ENCODE measurements at places on chromosomes 16 and 17. TPM values are rescaled to one million over a fixed set of nuclear protein-coding genes. Genes with fewer than 3 reads are reported as not detected.

TTYH2 gene
- 8.3 TPM for total RNA-seq

DNA sequence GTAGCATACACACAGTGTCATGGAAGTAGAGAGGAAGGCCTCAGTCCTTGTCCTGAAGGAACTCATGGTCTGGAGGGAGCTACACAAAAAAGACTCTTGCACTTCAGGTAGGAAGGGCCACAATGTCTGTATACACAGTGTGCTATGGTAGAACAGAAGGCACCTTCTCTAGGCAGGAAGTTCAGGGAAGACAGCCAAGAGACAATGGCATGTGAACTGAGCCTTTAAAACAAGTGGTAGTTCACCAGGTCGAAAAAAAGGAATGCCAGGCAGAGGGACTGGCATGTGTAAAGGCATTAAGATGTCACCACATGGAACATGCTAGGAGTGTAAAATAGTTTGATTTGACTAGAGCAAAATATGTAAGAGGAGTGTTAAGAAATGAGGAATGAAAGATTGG is 9.7 kb downstream of the GNAO1 start:
- no peak for DNase-seq

DNA sequence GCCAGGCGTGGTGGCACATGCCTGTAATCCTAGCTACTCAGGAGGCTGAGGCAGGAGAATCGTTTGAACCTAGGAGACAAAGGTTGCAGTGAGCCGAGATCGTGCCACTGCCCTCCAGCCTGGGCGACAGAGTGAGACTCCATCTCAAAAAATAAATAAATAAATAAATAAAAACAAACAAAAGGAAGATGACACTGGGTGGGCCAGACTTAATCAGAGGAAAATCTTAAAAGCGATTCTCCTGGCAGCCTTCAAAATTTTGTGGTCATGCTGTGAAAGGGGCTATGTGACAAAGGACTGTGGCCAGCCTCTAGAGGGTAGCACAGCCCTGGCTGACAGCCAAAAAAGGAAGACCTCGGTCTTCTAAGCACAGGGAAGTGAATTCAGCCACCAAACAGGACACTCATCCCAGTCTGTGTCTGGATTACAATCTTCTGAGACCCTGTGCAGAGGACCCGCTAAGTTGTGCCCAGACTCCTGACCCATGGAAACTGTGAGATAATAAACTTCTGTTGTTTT is 391.1 kb downstream of the CNTNAP4 start:
- DNase-seq, result no peak

- no peak for DNase-seq
These were observed 111.4 kb upstream of the MYOCD start for GRCh38 chr17:12554251-12554650.

Data from occipital lobe (tissue), 3 donors.